Hippocampal formation (tissue), 2 donors: ENCODE measurements at places on chromosomes 4 and X.

DNA sequence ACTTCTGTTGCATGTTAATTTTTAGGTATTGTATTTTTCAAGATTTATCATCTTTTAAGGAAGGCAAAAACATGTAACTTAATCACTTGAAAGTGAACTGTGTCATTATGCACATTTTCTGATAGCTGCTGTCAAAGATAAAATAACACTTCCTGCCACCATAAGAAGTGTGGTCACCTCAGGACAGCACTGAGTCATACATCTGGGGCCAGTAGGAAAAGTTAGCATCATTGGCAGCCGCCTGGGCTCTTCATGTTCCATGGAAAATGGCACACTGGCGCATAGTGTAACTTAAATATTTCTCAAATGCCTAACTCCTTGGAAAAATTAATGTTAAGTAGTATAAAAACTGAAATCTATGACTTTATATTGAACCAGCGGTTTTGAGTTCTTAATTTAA lies 24.2 kb downstream of the CNKSR2 start:
- DNase-seq: no peak

GRCh38 chr4:25835384-25835783 lies 27.4 kb downstream of the SEL1L3 start:
- no peak for DNase-seq

DNA sequence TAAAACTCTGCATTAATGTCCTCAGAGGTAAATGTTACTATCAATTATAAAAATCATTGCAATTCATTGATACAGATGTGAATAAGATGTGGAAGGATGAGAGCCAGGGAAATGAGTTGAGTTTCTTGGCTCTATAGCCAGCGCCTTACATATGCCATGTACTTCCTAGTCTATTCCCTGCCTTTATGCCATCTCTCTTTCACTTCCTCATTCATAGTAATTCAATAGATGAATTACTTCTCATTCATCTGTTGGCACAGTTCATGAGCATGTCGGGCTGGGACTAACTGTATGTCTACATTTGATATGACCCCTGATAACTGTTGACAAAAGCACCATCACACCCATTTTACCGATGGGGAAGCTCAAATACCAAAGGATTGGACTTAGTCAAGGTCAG lies 55.7 kb downstream of the LNX1 start:
- no peak for DNase-seq

- DNase-seq: no peak
These were observed 1.0 kb upstream of the DDX60 start for GRCh38 chr4:168319486-168320019.

GRCh38 chrX:108537005-108537404 lies 97.4 kb downstream of the COL4A5 start:
- peak; percentile 36 for DNase-seq

DNA sequence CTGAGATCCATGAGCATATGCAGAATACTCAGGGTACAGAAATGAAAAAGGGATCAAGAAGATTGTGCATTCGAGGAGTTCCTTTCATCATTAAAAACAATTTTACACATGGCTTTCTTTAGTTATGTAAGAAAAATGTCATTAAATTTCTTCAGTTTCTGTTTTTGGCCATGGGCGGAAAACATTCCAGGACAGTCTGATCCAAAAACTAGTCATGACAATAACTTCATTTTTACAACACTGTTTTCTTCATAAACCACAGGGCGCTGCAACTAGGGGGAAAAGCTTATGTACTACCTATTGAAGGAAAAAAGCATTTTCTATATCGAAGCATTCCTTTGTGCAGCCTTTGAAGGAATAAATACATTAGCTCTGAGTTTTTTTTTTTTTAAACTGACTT lies 28.2 kb downstream of the IL13RA1 start:
- DNase-seq: no peak

GRCh38 chrX:23907111-23907497 lies 634 bp downstream of the APOO start:
- no peak for DNase-seq

- no peak for DNase-seq
These were observed 251.2 kb downstream of the CFAP299 start for GRCh38 chr4:80586716-80587115.

- DNase-seq: peak; percentile 69
These were observed 84.2 kb downstream of the BCOR start for GRCh38 chrX:40013266-40014195.

- DNase-seq: no peak
These were observed 908 bp upstream of the TLR6 start for GRCh38 chr4:38857354-38858096.

- DNase-seq: no peak
These were observed 263.3 kb downstream of the NLGN4X start for GRCh38 chrX:5965406-5965805.

DNA sequence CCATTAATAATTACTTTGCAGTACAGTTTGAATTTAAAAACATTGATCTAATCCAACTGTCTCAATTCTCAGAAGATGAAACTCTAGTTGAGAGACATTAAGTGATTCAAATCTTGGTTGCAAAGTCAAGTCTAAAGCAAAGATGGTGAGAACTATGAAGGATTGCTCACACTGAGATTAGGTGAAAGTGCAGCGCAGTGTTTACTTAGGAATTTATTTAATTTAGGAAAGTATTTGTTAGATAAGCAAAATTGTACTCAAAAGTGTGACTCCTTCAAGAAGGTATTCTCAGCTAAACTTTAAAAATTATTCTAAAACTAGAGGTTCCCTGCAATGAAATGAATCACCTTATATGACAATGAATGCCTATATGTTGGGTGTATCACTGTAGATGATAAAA lies 454.9 kb downstream of the PDGFC start:
- no peak for DNase-seq

GRCh38 chr4:112908511-112908910 lies 140.9 kb upstream of the ANK2 start:
- DNase-seq: no peak

DNA sequence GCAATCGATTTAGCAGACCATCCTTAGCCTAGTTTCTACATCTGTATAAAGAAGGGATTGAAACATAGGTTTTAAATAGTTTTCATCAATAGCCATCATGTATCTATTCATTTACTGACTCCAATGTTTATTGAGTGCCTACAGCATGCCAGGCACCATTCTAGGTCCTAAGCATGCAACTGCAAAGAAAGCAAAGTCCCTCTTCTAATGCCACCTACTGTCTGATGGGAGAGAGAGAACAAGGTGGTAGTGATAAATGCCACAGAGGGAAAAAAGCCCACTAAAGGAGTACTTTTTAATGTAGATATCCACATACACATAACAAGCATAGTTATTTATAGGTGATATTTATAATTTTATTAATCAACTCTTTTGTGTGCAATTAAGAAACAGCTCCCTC lies 67.6 kb upstream of the PPARGC1A start:
- no peak for DNase-seq

DNA sequence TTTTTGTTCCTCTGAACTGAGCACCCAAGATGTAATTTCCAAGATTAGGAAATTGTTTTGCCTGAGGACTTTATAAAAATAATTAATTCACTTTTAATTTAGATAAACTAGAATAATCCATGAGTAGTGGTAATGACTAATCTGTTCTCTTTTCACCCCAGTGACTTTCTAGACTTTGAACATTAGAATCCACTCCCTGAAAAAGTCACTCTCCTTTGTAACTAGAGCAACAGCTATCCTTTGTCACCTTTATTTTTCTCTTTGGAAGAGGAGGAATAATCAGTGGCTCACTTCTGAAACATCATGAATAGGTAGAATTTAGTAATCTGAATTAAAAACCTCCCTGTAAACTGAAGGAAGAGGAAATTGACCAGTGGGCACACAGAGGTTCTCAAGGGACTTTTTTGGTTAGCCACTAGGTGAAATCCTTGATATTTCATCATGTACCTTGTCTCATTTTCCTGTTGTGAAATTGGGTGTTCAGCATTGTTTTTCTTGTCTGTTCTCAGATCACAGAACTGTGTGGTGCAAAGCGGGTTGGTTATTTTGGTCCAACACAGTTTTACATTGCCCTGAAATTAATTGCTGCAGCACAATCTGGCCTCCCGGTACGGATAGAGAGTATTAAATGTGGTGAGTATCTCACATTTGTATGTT lies 59.4 kb downstream of the REPS2 start:
- no peak for DNase-seq

DNA sequence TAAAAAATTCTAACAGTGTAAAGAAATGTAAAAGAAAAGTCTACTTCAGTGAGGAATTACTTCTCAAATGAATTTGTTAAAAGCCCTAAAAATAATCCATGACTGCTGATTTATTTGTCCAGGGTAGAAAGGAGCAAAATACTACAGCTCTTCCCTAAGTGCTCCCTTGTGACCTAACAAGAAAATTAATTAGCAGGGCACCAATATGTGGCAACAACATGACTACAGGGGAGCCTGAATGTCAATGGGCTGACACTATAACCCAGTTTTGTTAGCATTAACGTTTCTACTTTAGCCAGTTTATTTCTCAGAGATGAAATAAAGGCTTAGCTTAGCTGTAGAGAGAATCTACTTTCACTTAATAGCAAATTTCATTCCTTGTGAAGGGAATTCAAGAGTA lies 918.9 kb upstream of the EPHA5 start:
- DNase-seq: no peak
